ENCODE measurements at places on chromosomes 6 and 20. TPM values are rescaled to one million over a fixed set of nuclear protein-coding genes. Genes with fewer than 3 reads are reported as not detected.

VNN1 gene
- 0.06 TPM for total RNA-seq

SMLR1 gene
- total RNA-seq: not detected

CPNE5 gene
- total RNA-seq: 0.08 TPM

TMEM170B gene
- total RNA-seq: 0.80 TPM

POM121L2 gene
- total RNA-seq: not detected

SLC52A3 gene
- total RNA-seq: 0.55 TPM

HLA-DOA gene
- 0.50 TPM for total RNA-seq

SPINT4 gene
- not detected for total RNA-seq
